Activated CD4-positive, alpha-beta memory T cell treated with anti-CD3 and anti-CD28 coated beads for 36 hours (primary cell): ENCODE measurements at places on chromosomes 4 and X. TPM values are rescaled to one million over a fixed set of nuclear protein-coding genes. Genes with fewer than 3 reads are reported as not detected.

Gene DNAAF6
- not detected for total RNA-seq

Gene NELFA
- total RNA-seq: 39.5 TPM

GRCh38 chrX:15694941-15695451 is 30.4 kb upstream of the CLTRN start:
- no peak overlapping the region for H3K27ac ChIP-seq
- DNase-seq: no peak
- H3K36me3 ChIP-seq: peaks cover 12% of the 10 kb centered on the region
- no peak overlapping the region for H3K4me3 ChIP-seq

Gene SPCS3
- 182 TPM for total RNA-seq

DNA sequence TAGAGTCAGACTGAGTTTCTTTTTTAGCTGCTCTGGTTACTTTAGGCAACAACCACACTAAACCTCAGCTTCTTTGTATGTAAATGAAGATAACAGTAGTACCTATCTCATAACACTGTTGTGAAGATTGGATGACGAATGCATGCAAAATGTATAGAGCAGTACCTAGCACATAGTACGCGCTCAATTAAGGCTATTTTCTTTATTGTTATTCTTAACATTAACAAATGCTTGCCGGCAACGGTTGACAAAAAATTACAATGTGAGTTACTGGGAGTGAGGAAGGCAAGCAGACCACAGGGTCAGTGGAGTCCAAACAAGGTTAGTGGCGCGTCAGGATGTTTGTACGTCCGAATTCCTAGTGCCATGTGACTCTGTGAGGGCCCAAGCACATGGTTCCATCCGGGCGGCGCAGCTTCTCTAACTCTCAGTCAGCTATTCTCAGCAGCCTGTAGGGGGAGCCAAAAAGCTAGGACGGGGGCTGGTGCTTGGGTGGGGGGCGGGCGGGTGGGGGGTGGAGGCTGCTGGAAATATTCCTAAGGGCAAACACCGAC is 821 bp upstream of the NALF2 start:
- H3K36me3 ChIP-seq: no peaks in the 10 kb centered on the region
- peaks cover 5% of the 10 kb centered on the region for H3K4me1 ChIP-seq
- H3K27me3 ChIP-seq: peaks cover 11% of the 10 kb centered on the region
- no peak overlapping the region for H3K27ac ChIP-seq

- H3K27me3 ChIP-seq: no peaks in the 10 kb centered on the region
- no peak for DNase-seq
- peaks cover 19% of the 10 kb centered on the region for H3K36me3 ChIP-seq
These were observed 39.2 kb downstream of the FAM241A start for GRCh38 chr4:112184438-112184837.

DNA sequence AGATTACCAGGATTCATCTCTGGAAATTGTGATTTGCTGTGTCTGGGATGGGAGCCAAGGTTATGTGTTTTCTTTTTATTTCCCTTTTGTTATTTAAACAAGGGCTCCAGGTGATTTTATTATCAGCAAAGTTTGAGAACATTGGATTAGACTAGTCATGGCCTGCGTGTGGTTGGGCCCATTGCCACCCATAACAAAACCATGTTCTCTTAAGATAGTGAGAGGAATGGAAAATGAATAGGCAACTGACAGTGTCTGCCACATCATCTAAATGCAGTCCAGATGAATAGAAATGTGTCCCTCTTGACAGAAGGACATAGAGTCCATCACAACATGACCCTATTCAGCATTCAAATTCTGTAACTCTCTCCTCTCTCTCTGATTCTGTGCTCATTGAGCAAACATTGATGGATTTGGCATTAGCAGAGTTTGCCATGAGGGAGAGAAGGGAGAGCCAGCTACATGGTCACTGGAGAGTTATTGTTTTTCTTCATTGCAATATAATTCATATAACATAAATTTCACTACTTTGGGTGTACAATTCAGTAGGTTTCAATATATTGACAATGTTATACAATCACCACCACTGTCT is 11.7 kb downstream of the XK start:
- H3K27me3 ChIP-seq: no peaks in the 10 kb centered on the region
- no peak overlapping the region for H3K4me3 ChIP-seq
- H3K36me3 ChIP-seq: no peaks in the 10 kb centered on the region
- H3K27ac ChIP-seq: no peak overlapping the region

Gene DGAT2L6
- not detected for total RNA-seq

DNA sequence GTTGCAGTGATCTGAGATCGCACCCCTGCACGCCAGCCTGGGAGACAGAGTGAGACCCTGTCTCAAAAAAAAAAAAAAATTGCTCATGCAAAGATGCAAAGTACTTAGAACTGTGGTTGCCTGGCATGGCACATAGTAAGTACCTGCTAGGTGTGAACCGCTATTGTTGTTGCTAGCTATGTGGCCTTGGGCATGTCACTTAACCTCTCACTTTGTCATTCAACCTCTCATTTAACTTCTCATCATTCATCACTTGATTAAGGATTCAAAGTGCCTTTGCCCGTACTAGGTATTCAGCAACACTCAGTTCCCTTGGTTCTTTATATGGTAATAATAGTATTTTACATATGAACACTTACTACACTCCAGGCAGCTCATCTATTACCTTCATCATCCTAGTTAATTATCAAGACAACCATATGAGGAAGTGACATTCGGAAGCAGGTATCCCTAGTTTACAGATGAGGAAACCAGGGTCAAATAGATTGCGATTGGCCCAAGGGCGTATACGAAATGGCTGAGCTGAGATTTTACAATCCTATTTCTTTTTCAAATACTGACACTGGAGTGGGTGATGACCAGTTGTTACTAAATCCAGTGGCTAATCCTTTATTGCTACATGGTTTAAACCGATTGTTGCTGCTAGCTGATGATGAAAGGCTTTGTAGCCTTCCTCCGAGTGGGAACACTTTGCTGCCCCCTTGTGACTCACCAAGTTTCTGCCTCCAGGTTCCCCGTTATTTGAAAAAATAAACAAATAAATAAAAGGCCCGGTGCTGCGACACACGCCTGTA is 28.8 kb upstream of the SOWAHD start:
- H3K36me3 ChIP-seq: no peaks in the 10 kb centered on the region
- peak; percentile 68 for DNase-seq
- no peaks in the 10 kb centered on the region for H3K27me3 ChIP-seq
- H3K4me1 ChIP-seq: peaks cover 5% of the 10 kb centered on the region
- H3K27ac ChIP-seq: no peak overlapping the region
- no peak overlapping the region for H3K4me3 ChIP-seq

DNA sequence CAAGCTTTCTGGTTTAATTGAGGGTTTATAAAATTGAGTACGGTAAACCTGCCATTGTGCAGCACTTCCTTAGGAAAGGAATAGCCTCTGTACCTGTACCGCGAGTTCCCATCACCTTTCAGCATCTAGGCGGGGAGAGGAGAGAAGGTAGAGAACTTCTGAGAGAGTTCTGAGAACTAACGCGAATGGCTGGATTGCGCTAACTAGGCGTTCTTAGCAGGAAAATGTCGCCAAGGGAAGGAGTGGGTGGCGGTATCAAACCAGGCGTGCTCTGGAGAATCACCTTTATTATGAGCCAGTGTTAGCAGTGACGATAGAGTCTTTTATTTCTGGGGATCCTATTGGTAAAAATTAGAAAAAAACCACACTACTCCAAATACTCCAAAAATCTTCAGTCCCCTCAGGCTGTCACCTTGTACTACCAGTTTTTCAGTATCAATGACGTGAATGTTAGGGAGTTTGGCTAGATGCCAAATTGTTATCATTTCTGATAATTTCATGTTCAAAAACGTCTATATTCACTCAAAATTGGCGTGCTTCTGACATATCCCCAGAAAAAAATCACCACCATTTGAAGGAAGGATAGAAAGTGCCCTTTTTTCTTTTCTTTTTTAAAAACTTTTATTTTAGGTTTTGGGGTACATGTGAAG is 1.4 kb downstream of the UGT8 start:
- peaks cover 36% of the 10 kb centered on the region for H3K27me3 ChIP-seq
- peak overlapping the region; percentile 65 for H3K4me3 ChIP-seq
- H3K4me1 ChIP-seq: peaks cover 15% of the 10 kb centered on the region
- no peak overlapping the region for H3K27ac ChIP-seq
- no peak for DNase-seq
- H3K36me3 ChIP-seq: no peaks in the 10 kb centered on the region

Gene TIGD2
- total RNA-seq: 1.1 TPM
